Tibial artery (tissue), 4 donors: ENCODE measurements at places on chromosomes 13 and 19.

DNA sequence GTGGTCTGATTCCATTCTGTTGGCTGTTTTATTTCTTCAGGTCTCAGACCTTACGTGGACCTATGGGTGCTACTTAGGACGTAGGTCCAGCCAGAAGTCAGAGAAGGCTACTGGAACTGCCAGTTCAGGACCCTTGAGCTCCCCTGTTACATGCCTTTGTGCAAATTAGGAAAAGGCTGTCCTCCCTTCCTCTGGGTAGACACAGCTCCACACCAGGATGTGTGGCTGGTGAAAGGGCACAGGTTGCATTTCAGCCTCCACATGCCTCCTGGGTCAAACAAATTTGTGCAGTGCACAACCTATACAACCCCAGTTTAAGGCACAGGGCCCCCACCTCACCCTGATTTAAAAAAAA lies 43.9 kb upstream of the MAP3K10 start:
- DNase-seq, result no peak

DNA sequence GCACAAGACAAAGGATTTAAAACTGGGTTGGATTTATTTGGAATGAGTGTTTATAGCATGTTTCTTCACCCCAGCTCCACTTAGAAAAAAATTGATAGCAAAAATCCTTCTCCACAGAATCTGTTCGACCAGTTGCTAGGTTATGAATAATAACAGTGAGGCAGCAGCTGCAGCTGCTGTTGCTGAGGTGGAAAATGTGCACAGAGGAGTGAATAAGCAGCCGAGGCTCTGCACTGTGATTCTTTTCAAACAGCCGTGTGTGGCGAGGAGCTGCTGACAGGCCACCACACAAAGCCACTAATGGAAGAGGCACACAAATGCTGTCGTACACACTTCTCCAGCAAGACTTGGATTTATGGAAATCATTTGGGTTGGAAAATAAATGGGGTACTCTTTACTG lies 6.4 kb upstream of the RASL11A start:
- DNase-seq, result no peak

GRCh38 chr13:26423629-26424028 lies 133.9 kb upstream of the WASF3 start:
- DNase-seq, result peak; percentile 47

DNA sequence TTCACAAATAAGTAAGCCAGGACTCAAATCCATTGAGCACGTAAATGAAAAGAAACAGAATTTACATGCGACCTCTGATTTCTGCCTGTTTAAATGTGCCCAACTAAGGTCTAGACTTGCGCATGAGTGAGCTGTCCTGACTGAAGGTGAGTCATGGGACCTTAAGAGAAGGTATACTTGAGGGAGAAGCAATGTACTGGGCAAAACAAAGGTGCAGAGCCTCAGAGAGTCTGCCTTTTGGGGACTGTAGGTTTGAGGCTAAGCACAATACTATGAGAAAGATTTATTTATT lies 45.8 kb downstream of the UFM1 start:
- DNase-seq, result no peak

DNA sequence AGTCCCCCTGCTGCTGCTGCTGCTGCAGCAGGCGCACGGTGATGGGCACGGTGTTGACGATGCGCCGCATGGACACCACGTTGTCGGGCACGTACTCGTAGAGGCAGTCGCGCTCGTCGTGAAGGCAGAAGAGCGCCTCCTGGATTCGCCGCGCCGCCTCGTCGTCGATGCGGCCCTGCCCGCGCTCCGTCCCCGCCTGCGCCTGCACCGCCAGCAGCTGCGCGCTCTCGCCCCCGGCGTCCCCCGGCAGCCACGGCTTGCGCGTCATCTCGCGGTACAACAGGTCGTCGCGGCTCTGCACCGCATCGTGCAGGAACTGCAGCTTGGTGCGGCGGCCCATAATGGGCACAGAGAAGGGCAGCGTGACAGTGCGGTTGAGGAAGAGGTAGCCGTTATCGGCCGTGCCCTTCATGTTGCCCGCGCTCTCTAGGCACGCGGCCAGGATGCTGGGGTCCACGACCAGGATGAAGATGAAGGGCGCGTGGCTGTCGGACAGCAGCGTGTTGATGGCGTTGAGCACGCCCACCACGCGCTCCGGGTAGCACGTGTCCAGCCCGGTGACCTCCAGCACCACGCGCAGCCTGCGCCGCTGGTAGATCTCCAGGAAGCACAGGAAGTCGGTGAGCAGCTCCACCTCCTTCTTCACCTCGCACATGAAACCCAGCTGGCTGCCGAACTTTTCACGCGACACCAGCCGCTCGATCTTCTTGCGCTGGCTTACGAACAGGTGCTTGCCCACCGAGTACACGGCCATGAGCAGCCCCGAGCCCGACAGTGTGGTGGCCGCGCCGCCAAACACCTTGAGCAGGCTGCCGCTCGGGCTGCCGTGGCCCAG lies 8.1 kb downstream of the NKPD1 start:
- no peak for DNase-seq

DNA sequence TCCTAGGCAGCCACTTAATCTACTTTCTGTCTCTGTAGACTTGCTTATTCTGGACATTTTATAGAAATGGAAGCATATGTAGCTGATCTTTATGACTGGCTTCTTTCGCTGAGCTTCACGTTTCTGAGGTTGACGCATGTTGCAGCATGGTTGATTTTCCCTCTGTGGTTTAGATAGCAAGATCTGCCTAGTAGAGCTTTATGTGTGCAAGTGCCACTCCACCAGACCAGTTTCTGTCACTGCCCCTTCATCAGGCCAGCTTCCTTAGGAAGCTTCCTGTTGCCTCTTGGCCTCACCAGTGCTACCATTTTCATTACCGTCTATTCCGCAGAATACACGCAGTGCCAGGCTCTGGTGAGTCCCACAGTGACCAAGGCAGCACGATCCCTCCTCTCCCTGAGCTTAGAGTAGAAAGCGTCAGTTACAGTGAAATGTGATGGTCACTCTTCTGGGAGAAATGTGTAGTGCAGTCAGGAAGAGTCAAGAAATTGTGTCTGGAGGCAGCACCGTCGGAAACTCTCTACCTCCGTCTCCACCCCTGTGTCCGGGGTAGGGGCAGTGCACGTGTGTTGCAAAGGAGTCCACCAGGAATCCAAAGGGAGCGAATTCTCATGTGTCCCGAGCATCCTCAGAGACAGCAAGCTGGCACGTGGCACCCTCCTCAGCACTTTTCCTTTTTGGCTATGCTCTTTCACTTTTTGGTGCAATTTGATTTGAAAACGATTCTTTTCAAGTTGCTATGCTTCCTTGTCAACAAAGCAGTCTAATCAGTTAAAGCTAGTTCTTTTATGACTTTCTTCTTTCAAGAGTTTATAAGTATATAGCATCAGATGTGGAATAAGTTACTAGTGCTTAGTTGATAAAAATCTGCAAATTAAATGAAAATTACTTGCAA lies 45.4 kb upstream of the GPR183 start:
- DNase-seq, result no peak

- no peak for DNase-seq
Measured at GRCh38 chr13:23871616-23872220, 17.5 kb downstream of the MIPEP start.

GRCh38 chr19:23527797-23528196 lies 132.5 kb upstream of the ZNF91 start:
- no peak for DNase-seq

DNA sequence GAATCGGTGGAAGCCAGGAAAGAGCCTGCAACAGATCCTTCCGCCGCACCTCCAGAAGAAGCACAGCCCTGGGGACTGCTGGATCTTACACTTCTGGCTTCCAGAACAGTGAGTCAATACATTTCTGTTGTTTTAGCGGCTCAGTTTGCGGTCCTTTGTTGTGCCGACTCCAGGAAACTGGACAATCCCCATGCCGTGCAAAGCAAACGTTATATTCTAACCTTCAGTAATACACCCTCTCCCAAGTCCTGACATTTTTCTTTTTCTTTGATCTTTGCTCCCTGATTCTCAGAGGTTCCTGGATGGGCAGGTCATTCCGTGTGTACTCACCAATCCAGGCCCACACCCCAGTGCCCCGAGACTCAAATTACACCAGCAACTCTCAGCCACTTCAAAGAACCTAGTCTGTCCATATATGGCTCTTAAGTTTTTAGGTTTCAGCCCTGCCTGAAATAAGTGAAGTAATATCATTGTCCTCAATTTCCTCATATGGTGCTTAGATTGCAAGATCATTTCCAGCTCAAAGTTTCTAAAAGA lies 387.1 kb upstream of the SGCG start:
- no peak for DNase-seq

- no peak for DNase-seq
Measured at GRCh38 chr19:571566-571974, 826 bp upstream of the BSG start.

DNA sequence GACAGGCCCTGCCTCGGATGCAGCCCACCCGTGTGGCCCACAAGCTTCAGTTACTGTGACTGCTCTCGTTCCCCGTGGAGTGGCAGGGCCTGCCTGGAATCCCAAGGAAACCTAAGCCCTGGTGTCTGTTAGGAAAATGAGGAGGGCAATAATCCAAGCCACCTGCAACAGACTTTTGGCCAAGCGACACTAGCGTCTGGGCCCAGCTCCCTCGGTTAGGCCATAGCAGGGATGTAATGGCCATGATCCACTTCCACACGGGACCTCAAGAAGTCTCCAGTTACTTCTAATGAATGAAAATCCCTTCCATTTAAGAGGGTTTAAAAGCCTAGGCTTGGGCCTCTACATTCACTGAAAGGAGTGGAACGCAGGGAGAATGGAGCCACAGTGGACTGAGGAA lies 8.9 kb downstream of the ZC3H4 start:
- DNase-seq, result no peak

DNA sequence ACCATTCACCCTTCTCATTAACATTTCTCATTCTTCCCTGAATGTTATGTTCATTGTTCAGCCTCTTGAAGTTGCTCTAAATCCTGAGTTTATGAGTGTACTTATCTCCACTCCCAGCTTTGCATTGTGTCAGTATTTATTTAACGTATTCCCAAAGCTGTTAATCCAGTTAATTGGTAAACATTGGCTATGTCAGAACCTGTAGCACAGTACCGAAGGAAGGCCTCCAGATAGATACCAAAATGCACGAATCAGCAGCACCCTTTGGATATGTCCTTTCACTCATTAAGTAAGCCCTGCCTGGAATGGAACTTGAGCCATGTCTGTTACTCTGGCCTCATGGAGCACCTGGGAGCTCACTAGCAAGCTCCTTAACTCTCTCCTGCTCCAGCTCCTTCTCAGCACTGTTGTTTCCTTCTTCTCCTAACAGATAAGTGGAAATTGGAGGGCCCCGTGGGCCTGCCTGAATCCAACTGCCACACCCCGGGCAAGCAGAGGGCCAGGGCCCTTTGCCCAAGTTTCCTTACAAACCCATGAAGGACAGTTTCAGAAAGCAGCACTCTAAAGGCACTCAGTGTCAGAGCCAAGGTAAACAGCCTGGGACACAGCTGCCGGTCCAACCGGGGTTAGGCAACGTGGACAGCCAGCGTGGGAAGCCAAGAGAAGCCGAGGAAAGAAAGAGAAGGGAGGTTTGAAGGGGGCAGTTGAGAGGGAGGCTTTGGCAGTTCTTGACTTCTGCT lies 155.0 kb upstream of the SERP2 start:
- peak; percentile 95 for DNase-seq

DNA sequence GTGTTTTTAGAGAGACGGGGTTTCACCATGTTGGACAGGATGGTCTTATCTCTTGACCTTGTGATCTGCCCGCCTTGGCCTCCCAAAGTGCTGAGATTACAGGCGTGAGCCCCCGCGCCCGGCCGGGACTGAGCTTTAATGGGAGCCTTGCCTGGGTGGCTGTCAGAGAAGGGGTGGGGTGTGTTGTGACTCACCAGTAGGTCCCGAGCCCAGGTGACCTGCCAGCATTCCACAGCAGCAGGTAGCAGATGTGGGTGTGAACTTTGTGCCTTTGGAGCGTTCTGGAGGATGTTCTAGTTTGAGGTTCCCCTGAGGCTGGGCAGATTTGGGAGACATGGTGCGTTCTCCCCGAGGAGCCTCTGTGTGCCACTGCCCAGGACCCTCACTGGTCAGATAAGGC lies 7.1 kb upstream of the EPN1 start:
- DNase-seq, result no peak

- no peak for DNase-seq
Measured at GRCh38 chr13:111962431-111962891, 104.5 kb upstream of the SOX1 start.

DNA sequence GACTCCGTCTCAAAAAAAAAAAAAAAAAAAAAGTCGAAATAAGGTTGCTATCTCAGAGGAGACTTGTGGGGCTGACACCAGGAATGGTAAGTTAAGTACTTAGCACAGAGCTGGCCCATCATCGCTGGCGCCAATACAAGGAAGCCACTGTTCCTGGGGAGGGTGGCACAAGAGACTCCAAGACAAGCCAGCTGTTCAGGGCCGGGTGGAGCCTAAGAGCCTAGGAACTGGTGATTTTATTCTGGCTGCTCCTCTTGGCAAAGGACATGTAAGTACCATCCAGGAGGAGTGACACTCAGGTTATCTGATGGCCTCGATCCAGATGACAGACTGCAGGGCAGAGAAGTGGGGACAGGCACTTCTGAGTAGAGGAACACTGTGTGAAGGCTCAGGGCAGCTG lies 3.8 kb downstream of the ELOF1 start:
- DNase-seq, result no peak

- DNase-seq, result no peak
Measured at GRCh38 chr19:13058951-13059660, 43.6 kb downstream of the LYL1 start.

GRCh38 chr13:52850396-52851136 lies 2.1 kb upstream of the PCDH8 start:
- peak; percentile 53 for DNase-seq

- DNase-seq, result peak; percentile 54
Measured at GRCh38 chr19:16062789-16063188, 13.5 kb upstream of the TPM4 start.

GRCh38 chr19:55370305-55370988 lies at the start of gene IL11:
Gene IL11 (minus strand): TSS chr19:55370463. CDS start chr19:55370310, 153 bp downstream.
- DNase-seq, result no peak

DNA sequence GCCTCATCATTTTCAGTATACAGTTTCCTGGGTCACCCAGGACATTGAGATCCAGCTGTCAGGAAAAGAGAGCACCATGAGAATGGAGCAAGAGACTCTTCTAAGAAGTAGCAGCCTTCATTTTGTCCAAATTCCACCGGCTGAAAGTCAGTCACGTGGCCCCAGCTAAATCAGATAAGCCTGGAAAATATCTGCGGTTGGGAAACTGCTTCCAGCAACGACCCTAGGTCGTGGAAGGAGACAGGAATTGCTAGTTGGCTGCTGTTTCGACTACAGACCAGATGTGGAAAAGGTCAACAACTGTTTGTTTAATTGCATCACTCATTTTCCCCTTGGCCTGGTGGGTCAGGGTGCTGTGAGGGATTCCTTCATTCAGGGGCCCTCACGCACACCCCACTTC lies 107.0 kb downstream of the ZNF536 start:
- no peak for DNase-seq

GRCh38 chr19:30718707-30719106 lies 346.5 kb downstream of the ZNF536 start:
- DNase-seq, result no peak

DNA sequence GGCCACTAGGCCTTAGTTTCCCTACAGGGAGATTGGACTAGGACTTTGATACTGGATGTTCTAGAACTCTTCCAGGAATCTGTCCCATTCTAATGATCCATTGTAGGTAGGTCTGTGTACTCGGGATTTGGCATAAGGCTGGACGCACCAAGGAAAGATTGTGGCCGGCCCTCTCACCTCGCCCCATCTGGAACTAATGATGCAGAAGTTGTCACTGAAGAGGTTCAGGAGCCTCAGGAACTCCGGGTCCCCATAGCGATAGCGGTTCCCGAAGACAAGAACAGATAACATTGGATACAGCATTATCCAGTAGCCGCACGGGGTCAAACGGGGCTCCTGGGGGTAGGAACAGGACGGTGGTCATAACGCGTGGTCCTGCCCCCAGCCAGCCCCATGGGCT lies 11.2 kb downstream of the EGLN2 start:
- no peak for DNase-seq

GRCh38 chr19:4369888-4370260 lies 26.5 kb downstream of the MPND start:
- no peak for DNase-seq
